H4 (cell line): ENCODE measurements at places on chromosomes 1 and 21. TPM values are rescaled to one million over a fixed set of nuclear protein-coding genes. Genes with fewer than 3 reads are reported as not detected.

DNA sequence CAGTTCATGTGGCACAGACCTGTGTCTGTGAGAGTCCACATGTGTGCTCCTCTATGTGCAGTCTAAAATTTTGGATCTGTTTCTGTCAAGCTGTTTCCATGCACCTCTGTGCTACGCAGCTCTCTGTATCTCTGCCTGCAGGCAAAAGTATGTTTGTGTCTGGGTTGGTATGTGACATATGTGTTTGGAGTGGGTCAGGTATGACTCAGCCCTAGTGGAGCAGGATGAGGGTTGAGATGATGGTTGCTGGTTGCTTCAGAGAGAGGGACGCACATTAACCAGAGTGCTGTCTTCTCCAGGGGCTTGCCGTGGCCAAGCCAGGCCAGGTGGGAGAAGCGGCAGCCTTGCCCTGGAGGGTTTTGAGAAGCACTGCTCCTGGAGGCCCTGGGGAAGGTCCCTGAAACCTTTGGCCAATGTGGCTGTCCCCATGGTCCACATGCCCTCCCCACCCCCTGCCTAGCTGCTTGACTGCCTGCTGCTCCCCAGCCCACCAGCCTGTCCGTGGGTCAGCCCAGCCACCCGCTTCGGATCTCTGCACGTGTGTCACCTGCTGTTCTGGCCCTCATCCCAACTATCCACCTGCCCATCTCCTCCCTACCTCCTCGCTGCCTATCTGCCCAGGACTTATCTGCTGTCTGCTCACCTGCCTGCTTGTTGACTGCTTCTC lies 4.1 kb upstream of the EVA1B start:
- no peak for DNase-seq

DNA sequence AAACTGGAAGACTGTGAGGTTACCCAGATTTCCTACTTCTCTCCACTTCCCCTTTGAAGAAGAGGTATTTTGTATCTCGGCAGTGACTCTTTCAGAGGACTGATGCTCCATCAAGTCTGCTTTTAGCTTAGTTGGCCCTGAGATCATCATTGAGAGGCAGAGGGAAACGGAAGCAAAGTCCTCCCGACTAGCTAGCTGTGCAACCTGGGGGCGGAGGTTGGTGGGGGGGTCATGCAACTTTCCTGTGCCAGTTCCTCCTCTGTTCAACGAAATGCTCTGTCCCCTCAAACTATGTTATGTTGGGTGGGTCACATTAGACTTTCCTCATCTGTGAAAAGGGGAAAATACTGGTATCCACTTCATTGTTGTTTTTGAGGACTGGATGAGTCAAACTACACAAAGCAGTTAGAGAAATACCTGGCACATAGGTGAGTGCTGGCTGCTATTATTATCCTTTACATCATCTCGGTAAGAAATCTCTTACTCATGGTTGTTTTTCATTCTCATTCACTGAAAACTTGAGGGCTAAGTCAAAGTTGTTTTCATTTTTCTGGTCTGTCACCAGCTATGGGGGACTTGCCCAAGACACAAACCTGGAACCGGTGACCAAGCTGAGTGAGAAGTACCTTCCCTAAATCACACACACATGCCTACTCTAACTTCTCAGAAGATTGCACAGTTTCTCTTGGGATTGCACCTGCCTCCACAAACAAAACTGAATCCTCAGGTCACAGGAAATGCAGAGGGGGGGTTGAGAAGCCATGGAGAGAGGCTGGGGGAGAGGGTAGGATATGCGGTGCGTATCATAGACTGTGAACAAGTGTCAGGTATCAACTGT lies 83.3 kb downstream of the ABCA4 start:
- DNase-seq: no peak

GRCh38 chr21:45209685-45210284 lies 77.9 kb downstream of the POFUT2 start:
- DNase-seq: no peak

GRCh38 chr1:65490231-65491009 lies 70.0 kb downstream of the LEPR start:
- no peak for DNase-seq

- no peak for DNase-seq
Measured at GRCh38 chr1:20324704-20325406, 34.2 kb downstream of the VWA5B1 start.

- DNase-seq: no peak
Measured at GRCh38 chr21:29669416-29669815, 270.4 kb downstream of the GRIK1 start.

DNA sequence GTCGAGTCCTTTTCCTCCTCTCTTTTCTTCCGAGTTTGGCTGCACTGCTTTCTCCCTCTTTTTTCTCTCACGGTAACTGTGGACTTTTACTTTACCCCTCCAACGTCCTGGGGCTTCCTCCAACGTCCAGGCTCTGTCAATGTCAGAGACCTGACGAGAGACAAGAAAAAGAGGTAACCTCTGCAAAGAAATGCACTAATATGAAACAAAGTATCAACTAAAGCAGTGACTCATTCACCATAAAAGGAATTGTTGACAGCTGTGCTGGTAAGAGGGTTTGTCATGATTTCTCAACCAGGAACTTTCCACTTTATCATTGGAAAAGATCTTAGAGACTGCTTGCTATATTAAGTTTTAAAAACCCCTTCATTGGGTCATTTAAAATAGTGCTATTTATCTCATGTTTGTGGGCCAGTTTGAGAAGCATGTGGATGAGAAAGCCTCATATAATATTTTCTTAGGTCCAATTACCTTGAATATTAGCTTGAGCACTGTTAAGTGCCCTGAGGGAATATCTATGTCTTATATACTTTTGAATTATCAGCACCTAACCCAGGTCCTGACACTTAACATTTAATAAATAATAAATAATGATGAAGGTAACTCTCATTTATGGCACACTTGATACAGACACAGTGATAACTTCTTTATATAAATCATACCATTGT lies at the start of gene GBP2:
TSS of gene GBP2 (minus strand) at position 202 of the 668 bp plus-strand sequence. CDS start 4,148 bp downstream, outside the sequence.
- DNase-seq: peak; percentile 74

DNA sequence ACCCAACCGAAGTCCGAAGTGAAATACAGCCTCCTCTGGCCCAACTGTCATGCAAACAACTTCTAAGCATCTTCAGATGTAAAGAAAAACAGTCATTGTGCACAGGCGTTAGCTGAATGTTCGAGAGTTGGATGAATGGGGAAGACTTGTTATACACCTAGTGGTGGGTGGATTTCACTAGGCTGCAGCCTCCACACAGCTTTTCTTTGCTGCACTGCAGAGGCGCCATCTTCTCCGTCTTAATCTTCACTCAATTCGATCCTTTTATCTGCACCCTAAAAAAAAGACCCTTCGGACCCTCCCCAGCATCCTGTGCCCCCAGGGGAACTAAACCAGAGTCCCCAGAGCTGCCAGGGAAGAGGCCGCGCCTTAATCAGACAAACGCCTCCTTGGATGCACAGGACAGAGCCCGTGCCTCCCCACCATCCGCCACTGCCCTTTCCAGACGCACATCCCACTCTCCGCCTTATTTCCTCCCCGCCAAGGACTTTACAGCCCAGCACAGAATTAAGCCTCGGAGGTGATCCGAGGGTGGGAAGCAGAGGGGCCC lies 1.4 kb downstream of the APP start:
- DNase-seq: peak; percentile 70

- no peak for DNase-seq
Measured at GRCh38 chr1:27570784-27571183, 33.2 kb downstream of the AHDC1 start.

TSSK3 gene
- total RNA-seq: 0.08 and 0.90 TPM in 2 replicates

CLDN19 gene
- not detected in 2 replicates for total RNA-seq

CATSPER4 gene
- not detected in 2 replicates for total RNA-seq

S1PR1 gene
- total RNA-seq: 3.2 and 4.9 TPM in 2 replicates

FCRL3 gene
- total RNA-seq: not detected in 2 replicates
